ENCODE measurements at places on chromosomes 6 and 20. TPM values are rescaled to one million over a fixed set of nuclear protein-coding genes. Genes with fewer than 3 reads are reported as not detected.

GRCh38 chr6:137728386-137729349 lies 138.4 kb upstream of the TNFAIP3 start:
- no peak for DNase-seq

- DNase-seq: no peak
Measured at GRCh38 chr6:10451394-10451793, 36.5 kb upstream of the TFAP2A start.

DNA sequence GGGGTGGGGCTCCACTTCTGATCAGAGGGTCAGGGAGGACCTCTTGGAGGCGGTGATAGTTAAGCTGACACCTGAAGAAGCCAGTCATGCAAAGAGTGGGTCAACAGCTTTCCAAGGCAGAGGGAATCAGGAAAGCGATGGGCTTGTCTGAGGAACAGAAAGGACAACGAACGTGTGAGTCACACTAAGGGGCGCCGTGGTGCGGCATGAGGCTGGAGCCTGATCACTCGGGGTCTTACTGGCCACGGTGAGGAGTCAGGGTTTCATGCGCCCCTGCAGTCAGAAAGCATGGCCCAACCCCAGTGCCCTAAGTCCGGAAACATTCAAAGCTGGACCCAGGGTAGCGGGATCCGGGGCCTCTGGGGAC lies 50.6 kb upstream of the SLC32A1 start:
- no peak for DNase-seq

- no peak for DNase-seq
Measured at GRCh38 chr6:4936681-4937041, 67.2 kb downstream of the RPP40 start.

The TMEM200A gene
- 27.8 TPM for polyA plus RNA-seq

The OR2J3 gene
- polyA plus RNA-seq: not detected
